ENCODE measurements at places on chromosomes 3 and 15.

- no peak for DNase-seq
These were observed 1.4 kb downstream of the SOX14 start for GRCh38 chr3:137765310-137766033.

DNA sequence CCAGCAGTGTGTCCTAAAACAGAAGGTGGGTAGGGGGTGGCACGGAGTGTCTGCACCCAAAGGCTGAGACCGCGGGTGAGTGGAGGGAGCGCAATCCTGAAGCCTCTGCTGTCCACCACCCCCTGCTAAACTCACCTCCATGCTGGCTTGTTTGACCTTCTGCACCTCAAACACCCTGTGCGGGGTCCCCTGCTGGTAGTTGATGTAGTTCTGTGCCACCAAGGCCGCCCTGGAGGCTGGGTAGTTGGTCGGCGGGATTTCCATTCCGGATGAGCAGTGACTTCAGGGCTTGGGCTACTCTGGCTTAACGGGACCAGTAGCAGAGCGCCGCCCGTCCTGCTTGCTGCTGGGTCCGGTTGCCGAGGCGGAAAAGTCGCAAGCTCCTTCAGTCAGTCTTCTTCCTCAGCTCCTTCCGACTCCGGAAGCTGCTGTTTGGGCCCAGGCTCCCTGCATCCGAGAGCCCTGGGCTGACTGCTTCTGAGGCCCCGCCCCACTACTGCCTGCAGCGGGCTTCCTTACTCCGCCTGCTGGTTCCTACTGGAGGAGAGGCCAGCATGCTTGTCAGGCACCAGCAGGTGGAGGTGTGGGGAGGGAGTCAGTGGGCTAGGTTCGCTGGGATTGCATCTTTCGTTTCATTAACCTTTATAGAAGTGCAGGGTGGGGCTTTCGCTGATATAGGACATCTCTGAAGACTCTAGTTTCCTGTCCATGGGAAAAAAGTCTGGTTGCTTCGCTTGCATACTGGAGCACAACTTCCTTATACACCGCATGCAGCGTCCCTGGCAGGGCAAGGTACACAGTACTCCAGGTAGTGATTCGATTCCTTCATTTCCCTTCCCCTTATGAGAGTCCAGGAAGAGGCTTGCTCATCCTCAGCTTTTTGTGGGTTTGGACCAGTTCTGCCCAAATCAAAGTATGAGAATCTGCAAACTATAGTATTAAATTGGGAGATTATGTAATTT is at the start of gene LXN:
TSS of gene LXN (minus strand) at position 434 of the 962 bp plus-strand sequence. CDS start at position 264, 170 bp downstream.
- peak; percentile 40 for DNase-seq

- no peak for DNase-seq
These were observed 230.7 kb downstream of the SATB1 start for GRCh38 chr3:18194431-18194830.

- DNase-seq: no peak
These were observed 551.5 kb downstream of the FOXP1 start for GRCh38 chr3:71031914-71032521.

DNA sequence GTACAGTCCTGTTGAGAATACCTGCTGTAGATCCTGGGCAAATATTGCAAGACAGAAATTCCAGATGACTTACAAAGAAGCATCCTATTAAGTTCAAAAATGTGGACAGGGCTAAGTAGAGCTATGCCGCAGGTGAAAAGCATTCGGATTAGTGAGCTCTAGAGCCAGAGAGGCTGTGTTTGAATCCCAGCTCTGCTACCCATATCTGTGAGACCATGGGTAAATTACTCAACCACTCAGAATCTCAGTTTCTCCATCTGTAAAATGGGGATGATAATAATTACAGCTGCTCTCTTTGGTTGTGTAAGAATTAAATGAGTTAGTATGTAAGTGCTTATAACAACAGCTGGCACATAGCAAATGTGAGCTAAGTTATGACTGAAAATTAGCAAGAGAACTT is 3.9 kb downstream of the ADAMTS7 start:
- DNase-seq: no peak

- DNase-seq: no peak
These were observed 106.9 kb downstream of the LRRN1 start for GRCh38 chr3:3906171-3906570.

Measured in stimulated activated CD8-positive, alpha-beta memory T cell treated with anti-CD3 and anti-CD28 coated beads, Interleukin-7, amount 100 ng/mL, for 1 hour (primary cell).